Right forelimb (tissue), 1 donor: ENCODE measurements at places on chromosomes 3 and 15.

DNA sequence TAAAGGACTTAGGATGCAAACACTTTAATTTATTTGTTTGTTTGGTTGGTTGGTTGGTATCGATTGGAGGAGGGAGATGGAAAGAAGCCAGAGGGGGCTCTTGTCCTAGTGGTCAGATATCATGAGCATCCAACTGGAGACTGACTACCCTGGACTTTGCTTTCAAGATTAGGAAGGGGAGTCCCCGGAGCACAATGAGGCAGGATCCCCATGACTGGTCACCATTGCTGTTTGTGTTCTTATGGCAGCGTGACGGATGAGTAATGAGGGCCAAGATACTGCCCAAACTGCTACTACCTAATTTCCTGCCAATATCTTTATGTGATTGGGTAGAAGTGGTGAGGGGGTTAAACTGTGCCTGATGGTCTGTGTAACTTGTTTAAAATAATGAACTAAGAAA lies 354.6 kb upstream of the ROPN1 start:
- no peak for DNase-seq

DNA sequence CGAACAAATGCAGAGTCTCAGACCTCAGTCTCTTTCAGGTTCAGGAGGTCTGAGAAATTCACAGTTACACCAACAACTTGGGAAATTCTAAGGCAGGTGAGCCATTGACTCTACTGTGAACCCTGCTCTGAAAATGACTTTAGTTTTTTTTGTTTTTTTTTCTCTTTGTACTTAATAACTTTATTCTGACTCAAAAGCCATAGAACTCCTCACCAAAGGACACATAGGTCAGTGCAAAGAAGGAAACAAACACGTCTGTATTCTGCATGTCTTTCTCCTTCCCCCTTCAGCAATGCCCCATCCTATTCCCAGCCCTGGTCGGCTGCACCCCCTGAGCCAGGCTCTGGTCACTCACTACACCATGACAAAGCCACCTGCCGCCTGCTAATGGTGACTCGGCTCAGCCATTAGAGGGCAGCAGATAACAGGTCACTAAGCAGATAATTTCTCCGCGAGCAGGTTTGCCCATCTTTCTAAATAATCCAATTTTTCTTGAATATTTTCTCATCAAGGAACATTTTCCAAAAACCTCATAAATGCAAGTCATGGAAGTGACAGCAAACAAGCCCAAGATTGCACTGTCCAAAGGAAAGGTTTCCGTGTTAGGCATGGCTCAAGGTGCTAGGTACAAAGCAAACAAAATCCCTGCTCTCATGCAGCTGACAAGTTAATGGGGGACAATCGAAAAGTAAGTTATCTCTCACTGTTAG lies 37.7 kb downstream of the TM4SF4 start:
- peak; percentile 73 for DNase-seq

DNA sequence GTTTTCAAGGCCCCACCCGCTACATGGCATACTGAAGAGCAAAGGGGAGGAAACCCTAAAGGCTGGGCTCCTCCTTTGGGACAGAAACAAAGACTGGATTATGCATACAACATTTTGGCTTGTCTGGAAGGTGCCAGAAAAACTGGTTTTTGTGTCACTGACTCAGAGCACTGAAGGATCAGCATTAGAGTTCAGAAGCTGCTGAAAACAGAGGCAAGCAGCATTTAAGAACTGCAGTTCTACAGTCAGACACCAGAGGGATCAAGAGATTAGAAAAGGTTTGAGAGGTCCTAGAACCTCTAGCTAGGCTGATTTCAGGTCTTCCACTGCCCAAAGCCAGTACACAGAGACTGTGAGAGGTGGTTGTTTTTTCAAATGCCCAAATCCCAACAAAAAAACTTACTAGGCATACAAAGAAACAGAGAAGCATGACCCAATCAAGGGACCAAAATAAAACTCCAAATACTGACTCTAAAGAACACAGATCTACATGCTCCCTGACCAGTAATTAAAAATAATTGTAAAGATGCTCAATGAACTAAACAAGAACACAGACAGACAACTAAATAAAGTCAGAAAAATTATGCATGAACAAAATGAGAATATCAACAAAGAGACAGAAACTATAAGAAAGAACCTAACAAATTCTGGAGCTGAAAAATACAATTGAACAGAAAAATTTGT lies 91.2 kb downstream of the SENP2 start:
- no peak for DNase-seq

DNA sequence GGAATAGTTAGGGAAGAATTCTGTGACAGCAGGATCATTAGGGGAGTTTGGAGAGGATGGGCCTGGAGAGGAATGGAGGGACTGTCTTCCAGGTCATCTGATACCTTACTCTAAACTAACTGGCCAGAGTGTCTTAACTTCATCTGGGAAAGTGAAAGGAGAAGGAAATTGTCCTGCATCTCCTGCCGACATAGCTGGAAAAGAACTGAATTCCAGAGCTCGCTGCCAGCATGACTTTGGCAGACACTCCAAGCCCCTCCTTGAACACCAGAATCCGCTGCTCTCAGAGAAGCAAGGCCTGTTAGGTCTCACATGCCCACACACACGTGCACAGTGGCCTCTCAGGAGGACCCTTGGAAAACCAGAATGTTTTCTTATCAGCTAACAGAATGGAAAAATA lies 10.5 kb downstream of the ABI3BP start:
- peak; percentile 87 for DNase-seq

DNA sequence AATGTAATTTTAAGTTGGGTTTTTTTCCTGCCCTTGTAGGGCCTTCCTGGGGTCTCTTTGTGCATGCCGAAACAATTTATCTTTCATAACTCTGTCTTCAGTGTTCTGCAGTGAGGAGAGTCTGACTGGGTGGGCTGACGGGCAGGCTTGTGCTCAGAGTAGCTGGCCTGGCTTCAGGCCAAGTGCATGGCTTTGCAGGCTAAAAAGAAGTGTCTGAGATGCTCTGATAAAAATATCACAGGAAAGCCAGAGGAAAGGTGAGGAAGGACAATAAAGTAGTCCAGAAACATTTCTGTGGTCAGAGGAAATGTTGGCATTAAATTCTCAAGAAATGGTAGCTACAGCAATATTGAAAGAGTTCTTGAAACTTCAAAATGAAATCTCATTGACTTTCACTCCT lies 25.5 kb downstream of the ST3GAL6 start:
- no peak for DNase-seq

GRCh38 chr3:198112031-198112430 lies 152.0 kb downstream of the LMLN start:
- no peak for DNase-seq

DNA sequence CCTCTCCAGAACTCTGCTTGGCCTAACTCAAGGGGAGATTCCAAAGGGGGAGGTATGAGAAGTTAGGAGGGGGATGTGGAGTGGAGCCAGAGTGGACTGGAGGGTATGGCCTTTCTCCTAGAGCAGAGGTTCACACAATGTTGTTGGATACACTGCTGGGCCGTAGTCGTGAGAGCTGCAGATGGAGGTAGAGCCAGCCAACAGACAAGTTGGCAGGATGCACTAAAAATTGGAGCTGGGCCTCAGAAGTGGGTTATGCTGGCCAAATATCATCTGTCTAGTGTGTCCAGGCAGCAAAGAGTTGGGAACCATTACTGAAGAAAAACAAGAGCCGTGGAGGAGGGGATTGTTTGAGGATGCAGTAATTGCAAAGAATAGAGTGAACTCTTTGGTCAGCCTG lies 27.7 kb upstream of the LRRFIP2 start:
- no peak for DNase-seq

DNA sequence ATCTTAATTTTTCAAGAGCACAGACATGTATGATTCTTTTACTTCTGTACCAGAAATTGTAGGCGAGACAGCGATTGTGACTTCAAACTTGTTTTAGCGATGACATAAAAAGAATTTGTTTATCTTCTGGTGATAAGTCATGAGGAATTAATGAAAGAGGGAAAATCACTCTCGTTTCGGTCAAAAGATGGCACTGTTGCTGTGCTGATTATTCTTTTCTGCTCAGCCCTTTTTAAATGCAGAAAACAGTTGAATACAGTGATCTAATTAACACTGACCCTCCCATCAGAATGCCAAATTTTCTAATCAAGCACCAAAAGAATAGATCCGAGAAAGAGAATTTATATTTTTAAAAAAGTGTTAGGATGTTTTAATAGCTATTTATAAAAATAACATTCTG lies 52.6 kb downstream of the NSUN3 start:
- no peak for DNase-seq

GRCh38 chr3:154235330-154235729 lies 89.0 kb downstream of the DHX36 start:
- no peak for DNase-seq

- DNase-seq: no peak
Observed at GRCh38 chr3:20361000-20361399, 175.0 kb upstream of the SGO1 start.

- no peak for DNase-seq
Observed at GRCh38 chr15:87345961-87346360, 910.6 kb downstream of the NTRK3 start.

GRCh38 chr15:88979674-88980073 lies 66.5 kb upstream of the MFGE8 start:
- DNase-seq: no peak

GRCh38 chr3:128914966-128915645 lies 35.7 kb downstream of the ACAD9 start:
- DNase-seq: no peak

DNA sequence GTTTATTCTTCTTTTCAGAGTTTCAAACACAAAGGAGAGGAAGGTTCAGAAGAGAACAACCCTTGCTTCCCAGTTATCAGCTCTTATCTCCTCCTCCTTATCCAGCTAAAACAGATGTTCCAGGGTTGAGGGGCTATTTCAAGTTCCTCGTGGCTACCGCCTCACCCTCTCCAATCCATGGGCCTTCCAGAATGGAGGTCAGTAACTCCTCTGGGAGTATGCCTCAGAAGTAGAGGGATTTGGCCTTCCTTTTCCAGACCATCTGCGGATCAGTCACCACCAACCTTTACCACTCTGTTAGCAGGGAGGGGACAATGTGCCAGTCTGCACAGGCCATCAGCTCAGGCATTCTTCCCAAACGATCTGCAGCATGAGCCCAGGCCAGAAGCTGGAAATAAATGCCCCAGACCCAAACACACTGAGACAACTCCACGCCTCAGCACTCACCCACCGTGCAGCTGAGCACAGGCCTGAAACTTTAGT lies 14.8 kb downstream of the HTR3C start:
- DNase-seq: no peak

DNA sequence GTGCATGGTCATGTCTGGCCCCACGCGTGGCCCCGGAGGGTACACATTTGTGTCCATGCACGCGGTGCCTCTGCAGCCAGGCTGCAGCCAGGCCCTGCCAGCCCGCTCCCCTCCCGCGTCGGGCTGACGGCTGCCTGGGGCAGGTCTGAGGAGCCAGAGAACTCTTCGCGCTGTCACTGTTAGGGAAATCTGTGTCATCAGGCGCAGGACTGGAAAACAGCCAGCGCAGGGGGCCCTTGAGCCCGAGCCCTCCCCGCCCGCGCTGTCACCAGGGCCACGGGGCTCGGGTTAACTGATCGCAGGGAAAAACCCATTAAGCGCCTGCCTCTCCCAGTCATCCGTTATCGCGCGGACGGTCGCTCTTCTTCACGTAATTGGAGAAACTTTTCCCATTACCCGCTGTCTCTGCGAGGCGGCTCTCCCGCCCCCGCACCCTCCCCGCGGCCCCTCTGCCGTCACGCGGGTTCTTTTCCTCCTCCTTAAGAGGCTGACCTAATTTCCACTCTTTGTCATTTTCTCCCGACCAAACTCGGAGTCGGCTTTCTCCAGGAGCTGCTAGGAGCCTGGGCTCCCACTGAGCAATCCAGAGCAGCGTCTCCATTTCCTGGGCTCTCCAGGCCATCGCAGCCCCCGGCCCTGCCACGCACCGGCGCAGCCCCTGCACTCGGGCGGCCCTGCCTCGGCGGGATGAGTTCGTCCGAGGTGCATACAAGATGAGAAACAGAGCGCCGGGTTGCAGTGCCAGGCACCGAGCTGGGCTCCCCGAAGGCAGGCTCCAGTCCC lies 57.5 kb upstream of the PRR23E start:
- DNase-seq: peak; percentile 58

DNA sequence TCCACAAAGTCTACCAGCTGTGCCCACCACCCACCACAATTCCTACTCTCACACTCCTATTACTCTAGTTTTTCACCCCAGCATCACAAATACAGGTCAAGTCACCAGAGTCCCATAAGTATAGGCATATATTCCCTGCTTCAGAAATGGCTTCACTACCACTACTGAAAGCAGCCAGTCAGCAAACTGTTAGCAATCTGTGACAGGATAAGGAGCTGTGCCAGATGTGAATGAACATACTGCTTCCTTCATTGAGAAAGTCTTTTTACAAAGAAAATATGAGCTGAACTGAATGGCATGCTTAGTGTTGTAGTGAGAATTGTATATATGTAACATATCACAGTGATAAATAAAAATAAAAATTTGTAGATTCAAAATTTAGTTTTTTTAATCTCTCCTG lies 76.8 kb downstream of the C3orf85 start:
- DNase-seq: no peak

- DNase-seq: no peak
Observed at GRCh38 chr3:138845771-138846173, 11.0 kb upstream of the PIK3CB start.

GRCh38 chr3:42612928-42613327 lies 12.4 kb downstream of the NKTR start:
- DNase-seq: no peak

DNA sequence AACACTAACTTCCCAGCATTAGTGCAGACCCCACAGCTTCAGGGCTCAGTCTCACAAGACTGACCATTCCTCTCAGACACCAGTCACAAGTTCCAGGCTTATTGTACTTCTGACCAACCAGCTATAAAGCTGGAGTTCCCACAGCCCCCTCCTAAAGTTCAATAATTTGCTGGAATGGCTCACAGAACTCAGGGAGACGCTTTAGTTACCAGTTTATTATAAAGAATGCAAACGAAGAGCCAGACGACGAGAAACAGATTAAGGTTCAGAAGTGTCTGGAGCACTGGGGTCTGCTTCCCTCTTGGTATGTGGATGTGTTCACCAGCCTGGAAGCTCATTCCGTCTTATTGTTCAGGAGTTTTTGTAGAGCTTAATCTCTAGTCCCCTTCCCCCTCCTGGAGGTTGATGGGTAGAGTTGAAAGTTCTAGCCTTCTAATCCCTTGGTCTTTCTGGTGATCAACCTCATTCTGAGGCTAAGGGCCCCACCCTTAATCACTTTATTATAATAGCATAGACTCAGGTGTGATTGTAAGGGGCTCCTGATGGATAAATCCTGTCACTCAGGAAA lies 4.8 kb upstream of the CSRNP1 start:
- DNase-seq: peak; percentile 16

GRCh38 chr3:146739203-146739671 lies 134.1 kb upstream of the PLSCR5 start:
- no peak for DNase-seq

- DNase-seq: no peak
Observed at GRCh38 chr3:66795365-66795764, 202.7 kb upstream of the KBTBD8 start.

GRCh38 chr15:43187544-43188155 lies 2.4 kb downstream of the CCNDBP1 start:
- no peak for DNase-seq

GRCh38 chr15:66429546-66429945 lies 42.8 kb downstream of the MAP2K1 start:
- DNase-seq: no peak

GRCh38 chr15:58165661-58166060 lies 27.5 kb downstream of the AQP9 start:
- DNase-seq: no peak
